ENCODE measurements at places on chromosomes 7 and 10.
A peak's percentile ranks its signal among the peaks of the same experiment; 100 is the strongest.

- peak; percentile 18 for DNase-seq
Measured at GRCh38 chr10:73095481-73096021, 1.1 kb downstream of the P4HA1 start.

GRCh38 chr7:16512097-16512496 is 14.5 kb upstream of the LRRC72 start:
- no peak for DNase-seq

DNA sequence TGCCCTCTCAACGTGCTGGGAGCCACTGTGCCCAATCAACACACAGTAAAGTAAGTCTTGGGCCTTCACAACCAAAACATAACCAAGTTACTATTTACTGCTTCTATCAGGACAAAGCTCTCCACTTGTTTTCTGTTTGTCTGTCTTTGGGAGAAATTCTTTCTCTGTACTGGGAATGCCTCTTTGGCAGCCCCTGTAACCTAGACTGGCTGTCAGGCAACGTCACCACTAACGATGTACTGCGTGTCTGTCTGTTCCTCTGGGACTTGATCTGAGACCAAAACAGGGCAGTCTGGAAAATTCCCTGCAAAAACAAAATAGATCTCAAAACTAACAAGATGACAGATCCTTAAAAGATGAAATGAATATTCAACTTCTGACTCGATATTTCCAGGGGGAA is 113.0 kb downstream of the SMURF1 start:
- DNase-seq: no peak

DNA sequence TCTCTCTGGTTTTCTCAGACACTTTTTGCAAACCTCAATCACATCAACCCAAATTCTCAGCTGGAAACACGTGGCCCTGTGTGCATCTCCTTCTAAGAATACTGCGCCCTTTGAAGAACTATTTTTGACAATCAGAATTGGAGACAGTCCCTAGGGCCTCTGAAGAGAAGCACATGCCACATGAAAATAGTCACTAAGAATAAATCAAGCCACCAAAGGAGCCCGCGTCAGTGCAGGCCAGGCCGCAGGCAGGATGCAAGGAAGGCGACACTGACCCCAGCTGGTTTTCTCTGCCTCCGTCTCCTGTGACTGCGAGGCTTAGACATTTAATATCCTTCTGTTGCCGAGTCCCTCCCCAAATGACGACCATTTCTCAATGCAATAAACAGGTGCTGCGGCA is 88.0 kb upstream of the ADAM12 start:
- DNase-seq: no peak

Data from central memory CD8-positive, alpha-beta T cell (primary cell).